ENCODE measurements at places on chromosomes 2 and 18.

GRCh38 chr18:49479381-49480137 lies 7.5 kb downstream of the C18orf32 start:
- no peak for DNase-seq

DNA sequence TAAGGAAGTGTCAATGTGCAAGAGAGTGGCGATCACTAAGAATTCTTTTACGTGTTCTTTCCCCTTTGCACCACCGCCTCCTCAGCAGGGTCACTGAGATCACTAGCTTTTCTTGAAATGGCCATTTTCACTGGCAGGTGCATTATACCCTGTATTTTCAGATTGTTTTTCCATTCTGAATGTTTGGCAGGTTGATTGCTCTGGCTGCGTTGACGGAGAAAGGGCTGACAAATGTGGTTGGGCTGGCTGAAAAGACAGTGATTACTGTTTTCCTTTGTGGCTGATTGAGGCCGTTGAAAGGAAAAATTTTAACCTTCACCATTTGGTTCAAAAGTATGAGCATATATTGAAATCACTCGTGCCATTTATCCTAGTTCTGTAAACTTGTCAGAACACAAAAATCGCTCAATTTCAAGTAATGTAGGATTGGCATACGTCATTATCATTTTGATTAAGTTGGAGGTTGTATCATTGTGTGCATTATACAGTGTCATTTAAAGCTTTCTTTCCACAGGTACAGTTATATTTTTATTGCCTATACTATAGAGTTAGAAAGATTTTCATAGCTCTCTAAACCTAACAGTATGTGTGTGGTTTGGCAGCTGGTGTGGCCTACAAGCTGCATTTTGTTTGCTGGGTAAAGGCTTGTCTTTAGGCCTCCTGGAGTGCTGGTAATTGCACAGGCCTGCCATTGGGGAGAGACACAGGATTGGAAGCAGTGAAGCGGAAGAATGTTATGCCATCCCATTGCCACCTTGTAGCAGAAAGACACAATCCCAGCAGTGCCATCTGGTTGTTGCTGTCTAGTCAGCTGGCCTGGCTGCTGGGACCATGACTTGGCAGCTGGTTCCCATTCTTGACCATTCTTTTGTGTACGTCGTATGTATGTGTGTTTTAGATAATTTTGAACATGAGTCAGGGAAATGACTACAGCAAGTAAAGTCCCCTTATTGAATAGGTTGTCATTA lies 36.7 kb downstream of the DYNC1I2 start:
- DNase-seq, result no peak

DNA sequence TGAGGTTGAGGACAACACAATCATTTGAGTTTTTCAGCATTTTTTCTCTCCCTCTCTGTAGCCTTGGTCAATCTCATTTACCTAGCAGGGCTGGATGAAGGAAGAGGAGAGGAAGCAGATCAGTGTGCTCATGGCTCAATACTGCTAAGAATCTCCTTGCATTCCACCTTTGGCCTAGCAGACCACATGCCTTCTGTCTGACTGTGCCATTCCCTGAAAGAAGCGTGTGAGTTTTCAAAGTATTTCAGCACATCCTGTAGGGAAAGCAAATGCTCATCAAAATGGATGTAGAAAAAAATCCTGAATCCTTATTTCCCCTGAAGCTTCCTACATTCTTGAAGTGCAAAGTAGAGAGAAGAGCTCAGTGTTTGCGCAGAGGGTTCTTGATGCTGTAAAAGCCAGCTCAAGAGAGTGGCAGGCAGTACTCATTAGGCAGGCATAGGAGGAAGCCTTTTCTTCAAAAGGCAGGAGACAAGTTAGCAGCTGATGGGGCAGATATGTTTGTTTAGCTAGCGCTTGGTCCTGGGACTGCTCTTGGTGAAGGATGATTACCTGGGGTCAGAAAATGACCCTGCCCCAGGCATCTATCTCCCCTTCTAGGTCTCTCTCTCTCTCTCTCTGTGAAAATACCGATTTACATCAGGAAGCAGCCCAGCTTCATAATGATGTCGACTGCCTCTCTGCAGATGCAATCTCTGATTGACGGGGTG lies 14.4 kb upstream of the PIK3C3 start:
- DNase-seq, result no peak

- DNase-seq, result no peak
Observed at GRCh38 chr2:38497670-38498037, 105.1 kb downstream of the HNRNPLL start.

DNA sequence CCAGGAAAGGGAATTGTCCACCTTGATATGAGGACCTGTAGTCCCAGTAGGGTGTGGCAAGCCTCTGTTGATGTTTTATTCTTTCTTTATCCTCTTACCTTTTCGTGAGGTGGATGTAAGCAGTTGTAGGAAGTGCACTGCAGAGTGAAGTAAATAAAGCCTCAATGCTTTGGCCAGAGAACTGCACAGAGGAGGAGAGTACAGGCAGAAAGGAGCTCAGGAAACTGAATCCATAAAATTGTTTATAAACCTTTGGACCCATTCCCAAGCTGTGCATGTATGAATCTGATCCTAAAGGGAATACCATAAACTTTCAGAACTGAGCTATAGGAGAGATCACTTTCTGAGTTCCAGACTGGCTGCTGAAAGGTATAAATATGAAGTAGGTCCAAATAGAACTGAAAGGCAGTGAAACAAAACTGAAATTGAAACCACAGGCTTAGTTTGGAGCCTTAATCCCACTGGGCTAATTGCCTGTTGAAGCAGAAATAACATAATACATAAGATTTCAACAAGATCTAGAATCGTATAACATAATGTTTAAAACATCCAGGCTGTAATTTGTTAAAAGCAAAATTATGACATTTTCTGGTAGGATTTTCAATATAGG lies 17.9 kb upstream of the SLC9A4 start:
- DNase-seq, result no peak

DNA sequence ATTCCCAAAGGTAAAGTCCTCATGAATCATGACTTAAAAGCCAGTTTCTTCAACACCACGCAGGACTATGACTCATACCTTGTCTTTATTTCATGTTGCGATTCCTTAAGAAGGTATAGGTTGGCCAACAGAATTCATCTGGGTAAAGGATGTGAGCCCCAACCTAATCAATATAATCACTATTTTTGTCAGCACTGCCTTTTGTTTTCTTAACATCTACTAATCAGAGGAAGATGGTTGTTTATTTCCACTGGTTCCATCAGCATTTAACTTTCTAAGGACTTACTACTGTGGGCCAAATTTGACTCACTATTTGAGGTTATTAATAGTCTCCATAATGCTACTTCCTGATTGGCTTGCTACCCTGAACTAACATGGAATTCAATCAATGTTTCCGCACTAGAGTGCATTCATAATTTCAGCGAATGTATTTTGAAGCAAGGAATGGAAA lies 78.6 kb downstream of the SCG2 start:
- DNase-seq, result no peak

Measured in stimulated activated naive CD4-positive, alpha-beta T cell treated with Interleukin-2 at 50 U/mL for 16 hours (primary cell).